Stimulated activated CD4-positive, alpha-beta T cell treated with anti-CD3 and anti-CD28 coated beads, Interleukin-2, amount 100 ng/mL, for 24 hours (primary cell): ENCODE measurements at places on chromosomes 13 and 19.
A peak's percentile ranks its signal among the peaks of the same experiment; 100 is the strongest.

GRCh38 chr19:1910177-1910576, 5.0 kb downstream of the ADAT3 start:
- no peak for DNase-seq

DNA sequence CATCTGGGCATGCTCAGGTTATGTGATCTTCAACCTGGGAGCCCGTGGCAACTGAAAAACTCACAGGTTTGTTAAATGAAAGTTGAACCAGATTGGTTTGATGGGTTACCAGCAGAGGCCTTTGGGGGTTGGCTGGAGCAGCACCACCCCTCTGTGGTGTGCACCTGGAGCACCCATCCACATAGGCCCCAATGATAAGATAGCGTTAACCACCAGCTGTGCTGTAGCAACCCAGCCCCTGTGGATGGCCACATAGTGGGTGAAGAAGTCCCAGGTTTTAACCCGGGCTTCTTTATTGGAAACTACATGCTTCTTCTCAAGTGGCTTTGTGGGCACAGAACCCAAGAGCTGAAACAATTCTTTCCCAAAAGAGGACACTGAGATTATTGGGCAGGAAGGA, 22.6 kb upstream of the MTIF3 start:
- DNase-seq: no peak

- no peak for DNase-seq
Measured at GRCh38 chr13:44373247-44373600, 400 bp upstream of the SERP2 start.

- DNase-seq: no peak
Measured at GRCh38 chr19:33225458-33225926, at the start of gene SLC7A10. TSS of gene SLC7A10 (minus strand) at chr19:33225850. CDS start at chr19:33225703, 147 bp downstream.

- DNase-seq: no peak
Measured at GRCh38 chr19:46759817-46760333, 13.6 kb upstream of the STRN4 start.

- peak; percentile 5 for DNase-seq
Measured at GRCh38 chr13:21478881-21479808, 20.0 kb upstream of the ZDHHC20 start.

- DNase-seq: peak; percentile 53
Measured at GRCh38 chr19:58385891-58386575, 1.0 kb upstream of the RPS5 start.

DNA sequence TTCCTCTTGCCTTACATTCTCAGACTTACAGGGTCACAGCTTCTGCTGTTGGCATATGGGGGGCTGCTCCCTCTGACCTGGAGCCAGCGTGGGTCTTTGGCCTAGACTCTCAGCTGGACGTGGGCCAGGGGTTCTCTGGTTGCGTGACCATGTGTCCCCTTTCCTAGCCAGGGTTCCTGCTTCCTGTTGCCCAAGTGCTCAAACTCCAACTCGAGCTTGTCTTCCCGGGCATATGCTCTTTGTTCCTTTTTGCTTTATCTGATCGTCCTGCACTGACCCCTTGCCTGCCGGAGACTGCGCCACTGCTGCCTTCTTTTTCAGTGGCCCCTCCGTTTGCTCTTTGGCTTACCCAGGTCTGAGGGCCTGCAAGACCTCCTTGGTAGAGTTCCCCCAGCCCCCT, 25.3 kb upstream of the GPR183 start:
- DNase-seq: no peak

GRCh38 chr13:110220471-110220870, 86.5 kb downstream of the COL4A1 start:
- no peak for DNase-seq

DNA sequence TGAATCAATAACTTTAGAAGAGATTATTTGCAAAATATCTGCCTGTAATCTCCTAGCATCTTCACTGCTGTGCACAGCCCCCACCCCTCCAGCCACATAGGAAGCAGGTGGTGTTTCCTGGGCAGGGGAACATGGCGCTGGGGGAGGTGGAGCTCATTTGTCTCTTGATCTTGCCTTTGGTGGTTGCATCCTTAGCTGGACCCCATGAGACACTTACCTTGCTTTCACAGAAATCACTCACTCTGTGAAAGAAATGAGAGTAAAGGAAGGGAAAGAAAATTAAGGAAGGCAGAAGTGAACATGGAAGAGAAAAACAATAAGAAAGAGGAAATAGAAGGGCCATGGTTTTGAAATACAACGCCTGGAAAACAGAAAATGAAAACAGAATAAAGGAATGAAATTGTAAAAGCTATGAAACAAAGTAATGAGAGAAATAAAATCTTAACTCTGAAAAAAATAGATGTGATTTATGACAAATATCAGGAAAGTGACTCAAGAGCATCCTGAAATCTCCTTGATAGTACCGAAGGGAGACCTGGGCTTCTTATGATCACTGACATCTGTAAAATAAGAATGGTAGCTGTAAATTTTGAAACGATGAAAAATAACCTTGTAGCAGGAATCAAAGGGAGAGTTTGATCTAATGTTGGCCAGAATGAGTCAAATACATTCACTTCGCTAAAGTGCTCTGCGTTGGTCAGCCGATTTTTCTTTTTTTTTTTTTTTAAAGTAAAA, 17.2 kb upstream of the RNASEH2B start:
- peak; percentile 24 for DNase-seq

GRCh38 chr19:55224038-55224665, 4.4 kb downstream of the TMEM86B start:
- no peak for DNase-seq

GRCh38 chr13:52461265-52461664, 6.0 kb downstream of the CKAP2 start:
- no peak for DNase-seq

DNA sequence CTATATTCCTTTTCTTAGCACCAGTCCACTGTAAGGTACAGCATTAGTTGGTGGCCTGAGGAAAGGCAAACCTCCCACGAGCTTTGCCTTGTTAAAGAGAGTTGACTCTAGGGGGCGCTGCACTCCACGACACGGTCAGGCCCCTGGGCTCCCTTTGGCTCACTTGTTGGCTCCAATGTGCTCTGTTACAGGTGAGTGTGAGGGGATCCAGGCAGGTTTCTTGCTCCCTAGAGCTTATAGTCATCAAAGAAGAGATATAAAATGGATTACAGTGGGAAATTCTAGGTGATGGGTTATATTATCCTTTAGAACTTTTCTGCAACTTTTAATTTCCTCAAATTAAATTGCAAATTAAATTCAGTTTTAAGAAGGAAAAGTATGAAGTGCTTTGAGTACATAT, 3.7 kb downstream of the WDR87 start:
- peak; percentile 89 for DNase-seq

DNA sequence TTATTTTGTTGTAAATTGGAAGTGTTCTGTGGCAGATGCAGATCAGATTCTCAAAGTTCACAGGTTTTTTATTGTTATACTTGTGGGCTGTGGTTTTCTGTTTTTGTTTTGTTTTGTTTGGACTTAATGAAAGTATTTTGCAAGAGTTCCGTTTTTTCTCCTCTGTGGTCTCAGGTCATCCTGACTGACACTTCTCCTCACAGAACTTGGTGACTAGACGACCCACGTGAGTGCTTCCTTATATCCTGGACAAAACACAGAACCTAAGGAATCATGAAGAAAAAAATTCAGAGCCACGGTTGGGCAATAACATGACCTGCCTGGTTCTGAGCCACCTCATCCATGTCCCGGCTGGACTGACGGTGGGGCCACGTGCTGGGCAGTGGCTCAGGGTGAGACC, 2.5 kb upstream of the RFPL4AL1 start:
- no peak for DNase-seq

GRCh38 chr19:13234518-13234917, 84.3 kb downstream of the IER2 start:
- DNase-seq: peak; percentile 72

DNA sequence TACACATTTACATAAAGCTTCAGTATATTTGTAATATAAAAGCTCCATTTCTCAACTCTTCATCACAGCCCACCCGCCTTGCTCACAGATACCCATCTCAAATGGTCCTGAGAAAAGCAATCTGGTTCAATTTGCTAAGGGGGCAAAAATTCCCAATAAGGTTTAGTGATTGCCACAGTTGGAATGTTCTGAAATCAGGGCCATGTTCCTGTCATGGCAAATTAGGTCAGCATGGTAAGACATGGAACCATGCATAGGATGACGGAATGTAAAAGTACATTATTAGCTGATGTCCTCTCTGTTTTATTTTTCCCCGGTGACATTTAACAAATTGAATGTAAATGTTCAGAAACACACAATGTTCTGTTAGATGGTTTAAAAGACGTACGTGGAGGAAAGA, 274.3 kb downstream of the MZT1 start:
- no peak for DNase-seq

DNA sequence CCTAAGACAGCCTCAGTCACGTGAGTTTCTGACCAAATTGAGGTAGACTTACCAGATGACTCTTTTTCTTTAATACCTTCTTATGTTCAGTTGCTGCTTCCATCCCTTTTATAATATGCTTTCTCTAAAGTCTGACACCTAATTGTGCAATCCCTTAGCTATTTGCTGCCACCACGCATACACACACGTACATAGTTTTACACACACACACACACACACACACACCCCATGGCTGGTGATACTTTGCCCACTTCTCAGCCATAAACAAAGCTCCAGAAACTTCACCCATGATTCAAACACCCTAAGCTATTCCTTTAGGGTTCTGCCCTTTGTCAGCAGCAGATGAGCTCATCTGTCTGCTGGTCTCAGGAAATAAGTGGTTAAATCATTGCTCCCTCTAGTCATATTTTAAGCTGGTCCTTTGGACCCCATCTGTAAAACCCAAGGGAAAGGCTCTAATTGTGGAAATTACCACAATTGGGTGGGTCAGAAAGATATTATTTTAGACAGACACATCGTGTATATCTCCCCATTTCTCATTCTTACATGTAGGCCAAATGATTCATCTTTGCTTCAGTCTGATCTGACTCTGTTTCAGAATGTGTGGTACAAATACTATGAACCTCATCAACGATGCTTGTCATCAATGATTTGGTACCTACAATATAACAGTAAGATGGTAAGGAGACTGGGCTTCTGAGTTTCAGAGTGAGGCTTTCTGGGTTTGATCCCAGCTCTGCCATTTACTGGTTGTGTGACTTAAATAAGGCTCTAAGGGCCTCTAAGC, 69.2 kb downstream of the NALCN start:
- DNase-seq: no peak

- DNase-seq: no peak
Measured at GRCh38 chr19:14061081-14061749, 661 bp downstream of the PALM3 start.

- DNase-seq: no peak
Measured at GRCh38 chr19:28966737-28967399, 246.1 kb downstream of the UQCRFS1 start.

DNA sequence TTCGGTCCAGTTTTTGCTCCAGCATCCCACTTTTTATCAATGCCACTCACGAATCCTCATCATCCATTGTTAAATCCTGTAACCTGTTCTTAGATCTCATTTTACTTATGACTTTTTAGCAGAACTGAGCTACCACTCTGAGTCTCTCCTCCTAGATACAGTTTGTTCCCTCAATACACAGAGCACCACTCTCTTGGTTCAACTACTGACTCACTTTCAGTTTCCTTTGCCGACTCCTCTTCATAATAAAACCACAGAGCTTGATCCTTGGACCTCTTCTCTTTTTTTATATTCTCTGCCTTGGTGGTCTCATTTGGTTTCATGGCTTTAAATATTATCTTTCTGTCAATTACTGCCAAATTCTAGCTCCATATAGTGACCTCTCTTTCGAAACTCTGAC, 150.3 kb downstream of the SLITRK5 start:
- DNase-seq: no peak

DNA sequence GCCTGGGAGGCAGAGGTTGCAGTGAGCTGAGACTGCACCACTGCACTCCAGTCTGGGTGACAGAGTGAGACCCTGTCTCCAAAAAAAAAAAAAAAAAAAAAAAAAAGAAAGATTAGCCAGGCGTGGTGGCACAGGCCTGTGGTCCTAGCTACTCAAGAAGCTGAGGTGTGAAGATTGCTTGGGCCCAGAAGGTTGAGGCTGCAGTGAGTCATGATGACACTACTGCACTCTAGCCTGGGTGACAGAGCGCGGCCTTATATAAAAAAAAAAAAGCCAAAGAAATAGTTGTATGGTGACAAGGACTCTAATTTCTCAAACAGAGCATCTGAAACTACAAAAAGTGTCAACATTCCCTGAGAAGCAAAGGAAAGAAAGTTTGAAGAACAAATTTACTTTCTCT, 3.4 kb downstream of the PBX4 start:
- DNase-seq: peak; percentile 34

DNA sequence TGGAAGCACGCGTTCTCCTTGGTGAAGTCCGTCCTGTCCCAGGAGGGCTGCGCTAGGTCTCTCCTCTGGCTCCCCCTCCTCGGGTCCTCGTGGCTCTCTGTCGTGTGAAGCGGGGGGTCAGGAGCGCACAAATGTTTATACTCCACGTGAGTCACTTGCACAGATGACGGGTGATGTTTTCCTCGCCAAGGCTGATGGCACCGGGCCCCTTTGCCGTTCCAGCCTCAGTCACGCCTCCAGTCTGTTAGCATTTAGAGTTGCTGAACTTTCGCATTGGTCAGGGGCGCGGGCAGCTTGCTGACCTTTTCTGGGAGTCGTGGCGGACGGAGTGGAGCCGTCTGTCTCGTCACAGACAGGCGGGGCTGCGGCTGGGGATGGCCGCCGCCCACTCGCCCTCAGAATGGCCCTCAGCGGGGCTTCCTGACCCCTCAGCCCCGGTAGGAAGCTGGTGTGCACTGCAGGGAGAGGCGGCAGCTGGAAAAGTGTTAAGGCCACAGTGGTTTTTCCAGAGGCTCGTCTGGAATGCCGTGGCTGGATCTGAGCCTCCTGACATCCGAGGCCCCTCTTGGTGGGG, 13.7 kb downstream of the KLHL26 start:
- no peak for DNase-seq

GRCh38 chr13:74869846-74870245, 612.1 kb downstream of the TBC1D4 start:
- no peak for DNase-seq

GRCh38 chr13:99813336-99814095, 158.1 kb downstream of the ZIC5 start:
- no peak for DNase-seq

DNA sequence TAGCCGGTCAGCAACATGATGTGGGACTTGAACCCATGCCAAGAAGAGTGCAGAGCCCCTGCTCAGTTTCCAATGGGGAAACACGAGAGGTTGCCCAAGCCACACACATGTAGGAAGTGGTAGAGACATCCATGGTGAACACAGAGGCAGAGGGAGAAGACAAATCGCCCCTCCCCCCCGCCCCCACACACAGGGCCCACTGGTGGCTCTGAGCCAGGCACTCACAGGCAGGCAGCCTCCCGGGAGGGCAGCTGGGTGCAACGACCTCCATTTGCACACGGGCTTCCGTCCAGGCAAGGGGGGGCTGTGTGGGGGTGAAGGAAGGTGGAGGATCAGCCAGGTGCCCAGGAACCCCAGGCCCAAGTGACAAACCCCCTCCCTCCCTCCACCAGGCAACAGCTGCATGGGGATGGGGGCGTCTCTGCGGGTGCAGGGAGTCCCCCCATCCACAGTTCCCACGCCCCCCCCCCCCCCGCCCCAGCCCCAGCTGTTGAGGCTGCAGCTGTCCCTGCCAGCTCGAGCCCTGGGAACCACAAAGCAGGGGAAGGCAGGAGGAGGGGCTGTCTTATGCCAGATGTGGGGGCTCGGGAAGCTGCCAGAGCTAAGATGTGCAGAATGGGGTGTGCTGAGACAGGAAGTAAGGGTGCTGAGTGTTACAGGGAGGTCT, 3.4 kb downstream of the NOTCH3 start:
- no peak for DNase-seq
